ENCODE measurements at places on chromosomes 5 and 9.

- no peak for DNase-seq
Observed at GRCh38 chr9:126157826-126158587, 168.6 kb upstream of the MVB12B start.

DNA sequence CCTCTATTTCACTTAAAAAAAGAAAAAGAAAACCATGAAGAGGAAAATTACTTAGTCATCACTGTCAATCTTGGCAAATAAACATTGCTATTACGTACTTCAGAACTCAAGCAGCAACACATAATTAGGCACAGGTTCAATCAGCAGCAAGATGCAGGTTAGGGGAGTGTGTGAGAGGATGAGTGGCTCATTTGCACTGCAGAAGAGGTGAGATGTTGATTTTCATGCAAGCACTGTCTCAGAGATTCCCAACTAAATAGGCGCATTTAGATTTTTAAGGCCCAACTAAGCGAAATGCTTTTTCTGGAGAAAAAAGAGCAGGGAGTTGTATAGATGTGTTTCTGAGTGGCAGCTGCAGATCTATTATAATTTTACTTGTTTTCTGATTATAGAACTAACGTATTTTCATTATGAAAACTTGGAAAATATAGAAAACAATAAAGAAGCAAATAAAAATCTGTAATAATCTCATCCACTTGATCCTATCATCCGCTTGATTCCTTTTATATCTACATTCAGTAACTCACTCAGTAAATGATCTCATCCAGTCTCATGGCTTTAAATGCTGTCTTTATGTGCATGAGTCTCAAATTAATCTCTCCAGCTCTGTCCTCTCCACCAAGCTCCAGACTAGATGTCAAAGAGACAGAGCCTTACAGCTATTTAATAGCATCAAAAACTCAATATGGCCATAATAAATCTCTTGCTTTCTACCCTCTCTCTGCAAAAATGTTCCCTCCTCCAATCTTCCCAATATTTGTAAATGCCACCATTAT lies 162.5 kb downstream of the ZNF462 start:
- DNase-seq, result no peak

- DNase-seq, result no peak
Observed at GRCh38 chr9:91426123-91426745, 2.6 kb upstream of the NFIL3 start.

- no peak for DNase-seq
Observed at GRCh38 chr9:88803546-88804253, 187.6 kb upstream of the S1PR3 start.
